SHP77 treated with DMSO at 0.1 percent for 48 hours (cell line): ENCODE measurements at places on chromosomes 3 and 15.

DNA sequence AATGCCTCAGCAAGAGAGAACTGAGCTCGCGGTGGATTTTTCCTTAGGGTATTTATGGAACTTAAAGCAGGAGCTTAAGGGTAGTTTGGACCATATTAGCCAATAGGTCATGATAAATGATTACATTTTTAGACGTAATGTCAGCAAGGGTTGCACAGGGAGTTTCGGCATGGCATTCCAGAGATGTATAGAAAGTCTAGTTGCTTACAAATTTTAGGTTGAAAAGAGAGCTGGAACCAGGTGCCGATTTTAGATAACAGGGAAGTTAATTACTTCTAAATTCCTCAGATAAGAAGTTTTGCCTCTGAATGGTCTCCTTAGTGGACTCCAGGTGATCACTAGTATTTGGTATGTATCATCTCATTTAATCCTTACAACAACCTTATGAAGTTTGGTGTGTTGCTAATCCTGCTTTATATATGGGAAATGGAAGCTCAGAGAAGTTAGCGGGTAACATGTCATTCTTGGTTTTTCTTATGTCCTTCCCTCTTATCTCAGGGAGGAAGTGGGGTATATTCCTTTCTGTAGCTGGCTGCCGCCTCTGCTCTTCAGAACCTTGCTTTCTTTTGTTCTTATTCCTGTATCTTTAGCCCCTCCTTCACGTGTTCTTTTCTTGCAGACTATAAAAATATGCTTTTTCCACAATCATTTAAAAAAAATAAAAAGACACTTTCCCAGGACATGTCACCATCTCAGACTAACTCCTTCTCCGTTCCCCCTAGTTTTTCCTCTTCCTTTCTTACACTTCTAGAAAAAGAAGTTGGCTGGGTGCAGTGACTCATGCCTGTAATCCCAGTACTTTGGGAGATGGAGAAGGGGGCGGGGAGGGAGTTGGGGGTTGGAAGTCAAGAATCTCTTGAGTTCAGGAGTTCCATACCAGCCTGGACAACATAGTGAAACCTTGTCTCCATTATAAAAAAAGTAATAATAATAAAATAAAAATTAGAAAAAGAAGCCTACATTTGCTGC is 25.7 kb downstream of the IQGAP1 start:
- no peak for DNase-seq

- DNase-seq = no peak
Observed at GRCh38 chr3:34780973-34781372, 858.4 kb upstream of the ARPP21 start.

DNA sequence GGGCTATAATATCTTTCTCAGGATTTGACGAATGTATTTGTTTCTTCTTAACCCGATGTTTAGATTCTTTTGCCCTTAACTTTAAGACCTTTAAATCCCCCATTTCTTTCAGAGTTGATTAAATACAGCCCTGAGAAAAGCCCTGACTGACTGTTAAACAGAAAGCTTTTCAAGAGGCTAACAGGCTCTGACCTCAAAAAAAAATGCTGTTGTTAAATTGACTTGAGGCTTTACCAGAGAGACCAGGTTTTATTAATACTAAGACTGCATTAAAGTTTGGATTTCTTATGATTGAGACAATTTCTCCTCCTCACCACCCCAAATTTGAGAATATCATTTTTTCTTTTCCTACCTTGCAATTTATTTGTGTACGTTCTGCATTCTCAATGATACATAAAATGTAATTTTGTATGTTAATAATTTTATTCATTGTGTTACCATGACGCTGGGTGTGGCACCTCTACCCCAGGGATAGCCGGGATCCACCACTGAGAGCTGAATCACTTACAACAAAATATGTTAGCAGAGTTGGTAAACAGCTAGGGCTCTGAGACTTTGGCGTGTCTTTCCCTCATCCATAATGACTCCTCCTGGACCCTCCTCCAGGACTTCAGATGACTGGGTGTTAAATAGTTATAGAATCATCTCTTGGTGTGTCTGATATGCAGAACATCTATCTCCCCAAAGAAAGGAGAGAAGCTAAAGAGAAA is 753.5 kb downstream of the NAALADL2 start:
- no peak for DNase-seq

DNA sequence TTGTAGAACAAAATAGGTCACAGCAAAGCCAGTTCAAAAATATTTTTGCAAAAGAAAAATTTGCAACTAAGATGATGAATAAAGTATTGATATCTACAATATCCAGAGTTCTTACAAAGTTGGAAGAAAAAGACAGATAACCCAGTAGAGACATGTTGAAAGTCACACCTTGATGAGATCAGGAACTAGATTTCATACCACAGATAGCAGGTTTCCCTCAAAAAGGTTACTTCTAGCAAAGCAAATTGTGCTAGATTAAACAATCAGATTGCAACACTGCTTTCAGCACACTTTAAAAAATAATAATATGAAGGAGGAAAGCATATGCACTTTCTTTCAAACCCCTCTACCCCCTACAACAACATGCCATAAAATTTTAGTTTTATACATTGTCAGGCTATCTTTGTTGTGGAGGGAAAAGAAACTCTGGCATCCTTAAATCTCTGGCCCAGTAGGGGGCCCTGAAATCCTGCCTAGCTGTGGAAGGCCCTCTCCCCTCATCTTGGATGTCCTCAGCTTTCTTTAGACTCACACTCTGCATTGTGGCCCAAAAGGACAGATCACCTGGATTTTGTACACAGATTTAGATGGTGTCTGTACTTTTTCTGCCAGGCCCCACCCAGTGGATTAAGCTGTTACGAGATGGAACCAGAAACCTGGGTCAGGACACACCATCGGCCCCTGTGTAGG is 50.9 kb downstream of the CCR3 start:
- no peak for DNase-seq

DNA sequence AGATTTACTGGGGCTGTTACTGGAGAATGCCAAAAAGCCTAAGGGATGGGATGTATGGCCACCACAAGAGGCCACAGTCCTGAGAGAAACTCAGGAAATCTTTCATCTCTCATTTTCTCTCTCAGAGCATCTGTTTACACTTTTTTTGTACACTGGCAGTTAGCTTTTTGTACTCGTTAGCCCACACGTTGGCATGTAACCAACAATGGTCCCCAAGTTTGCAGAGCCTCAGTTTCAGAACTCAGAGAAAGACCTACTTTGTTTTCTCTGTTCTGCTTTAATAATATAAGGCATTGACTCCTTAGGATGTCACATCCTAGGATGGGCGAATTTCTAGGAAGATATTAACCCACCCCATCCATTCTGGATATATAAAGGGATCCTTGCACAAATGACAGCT is 183.5 kb downstream of the SUCNR1 start:
- no peak for DNase-seq

DNA sequence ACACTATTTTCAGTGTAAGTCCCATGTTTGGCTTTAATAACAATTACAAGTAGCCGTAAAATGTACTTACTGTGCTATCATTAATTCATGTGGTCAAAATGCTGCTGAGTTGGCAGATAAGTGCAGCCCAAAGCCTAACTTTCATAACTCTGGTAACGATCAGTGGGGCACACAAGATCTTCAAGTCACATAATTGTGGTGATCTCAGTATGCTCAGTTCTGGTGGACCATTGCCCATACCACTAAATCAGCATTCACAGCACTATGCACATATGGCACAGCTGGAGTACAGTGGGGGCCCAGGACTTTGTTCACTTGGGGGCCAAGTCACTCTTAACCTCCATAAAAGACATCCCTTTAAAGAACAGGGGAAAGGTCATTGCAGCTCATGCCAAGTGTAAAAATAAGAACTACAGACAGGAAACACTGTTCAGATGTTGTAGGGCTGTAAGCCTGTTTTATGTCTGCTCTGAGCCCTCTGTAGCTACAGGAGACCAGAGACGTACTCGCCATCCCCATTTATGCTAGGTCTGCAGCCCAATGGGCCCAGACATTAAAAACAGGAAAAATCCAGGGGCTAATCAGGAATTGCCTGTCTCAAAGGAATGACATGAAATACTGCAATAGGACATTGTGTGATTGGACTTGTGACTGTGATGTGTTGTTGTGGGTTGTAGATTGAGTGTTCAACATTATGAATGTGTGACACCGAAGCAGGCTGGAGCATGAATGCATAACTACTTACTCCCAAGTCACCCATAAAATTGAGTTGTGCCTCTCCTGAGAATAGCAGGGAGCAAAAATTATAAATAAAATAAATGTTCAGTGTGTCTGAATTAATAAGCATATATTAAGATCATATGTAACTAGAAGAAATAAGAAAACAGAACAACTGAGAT is 282.5 kb upstream of the EPHA3 start:
- DNase-seq = no peak

GRCh38 chr15:52786436-52787122 is 3.6 kb downstream of the ONECUT1 start:
- DNase-seq = no peak

- DNase-seq = no peak
Observed at GRCh38 chr3:126245811-126246727, 65.7 kb upstream of the ALDH1L1 start.

DNA sequence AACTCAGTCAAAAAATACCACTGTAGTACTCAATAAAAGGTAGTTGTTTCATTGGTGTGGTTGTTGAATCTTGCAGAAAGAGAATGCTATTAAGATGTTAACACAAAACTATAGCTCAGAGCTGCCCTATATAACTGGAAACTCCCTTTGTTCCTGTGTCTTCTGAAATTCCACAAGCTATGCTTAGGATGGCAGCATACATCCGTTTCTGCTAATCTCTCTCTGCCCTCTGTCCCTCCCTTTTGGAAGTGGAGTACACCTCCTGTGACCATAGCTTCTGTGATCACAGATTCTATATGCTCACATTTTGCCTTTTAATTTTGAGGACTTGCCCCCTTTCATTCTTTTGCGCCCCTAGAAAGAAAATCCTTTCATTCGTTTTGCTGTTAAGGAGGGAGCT is 33.7 kb downstream of the ARPP21 start:
- no peak for DNase-seq

DNA sequence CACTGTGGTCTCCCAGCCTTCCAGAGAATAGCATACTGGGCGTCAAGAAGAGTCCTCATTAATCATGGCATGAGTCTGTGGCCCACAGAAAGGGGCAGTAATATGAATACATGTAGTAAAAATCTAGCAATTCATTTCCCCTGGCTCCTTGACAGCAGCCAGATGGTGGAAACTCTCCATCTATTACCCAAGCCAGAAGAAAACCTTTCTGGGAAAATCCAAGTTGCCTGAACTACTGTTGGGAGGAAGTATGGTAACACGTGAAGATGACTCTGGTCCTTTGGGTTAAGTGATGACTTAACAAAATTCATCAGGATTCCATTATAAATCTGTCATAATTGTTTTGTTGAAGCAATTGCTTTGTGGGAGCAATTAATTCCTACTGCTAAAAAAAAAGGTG is 530.5 kb downstream of the FHIT start:
- DNase-seq = no peak

DNA sequence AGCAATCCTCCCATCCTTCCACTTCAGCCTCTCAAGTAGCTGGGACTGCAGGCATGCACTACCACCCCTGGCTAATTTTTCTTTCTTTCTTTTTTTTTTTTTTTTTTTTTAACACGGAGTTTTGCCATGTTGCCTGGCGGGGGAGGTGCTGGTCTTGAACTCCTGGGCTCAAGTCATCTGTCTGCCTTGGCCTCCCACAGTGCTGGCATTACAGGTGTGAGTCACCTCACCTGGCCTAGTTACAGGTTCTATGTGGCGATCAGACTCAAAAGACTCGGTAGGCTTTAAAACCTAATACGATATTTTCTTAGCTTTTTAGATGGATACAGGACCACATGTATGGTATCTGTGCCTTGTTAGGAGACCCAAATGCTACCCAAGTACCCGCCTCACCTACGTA is 14.0 kb upstream of the SLC25A26 start:
- DNase-seq = no peak

GRCh38 chr15:30940359-30940758 is 36.6 kb downstream of the FAN1 start:
- no peak for DNase-seq

GRCh38 chr15:73723191-73723590 is 30.0 kb downstream of the INSYN1 start:
- no peak for DNase-seq

- peak; percentile 65 for DNase-seq
Observed at GRCh38 chr15:65939901-65940617, 70.8 kb downstream of the RAB11A start.

DNA sequence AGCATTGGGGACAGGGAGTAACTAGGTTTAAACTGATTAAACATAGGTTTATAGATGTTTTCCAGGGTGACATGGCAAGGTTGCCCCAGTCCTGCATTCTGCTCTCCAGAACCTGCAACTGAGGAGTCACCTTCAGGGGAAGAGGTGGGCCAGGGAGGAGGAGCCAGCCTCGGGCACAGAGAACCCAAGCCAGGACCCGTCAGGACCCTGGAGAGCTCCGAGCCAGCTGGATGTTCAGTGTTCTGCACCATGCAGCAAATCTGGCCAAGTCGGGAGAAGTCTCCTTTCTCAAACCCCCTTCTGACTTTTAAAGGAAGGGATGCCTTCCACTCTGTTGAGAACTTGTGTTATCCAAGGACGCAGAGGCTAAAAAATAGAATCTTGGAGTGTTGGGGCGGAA is 62.1 kb upstream of the SLC6A11 start:
- no peak for DNase-seq
